CD4-positive, alpha-beta memory T cell (primary cell): ENCODE measurements at places on chromosomes 7 and 10. TPM values are rescaled to one million over a fixed set of nuclear protein-coding genes. Genes with fewer than 3 reads are reported as not detected.

DNA sequence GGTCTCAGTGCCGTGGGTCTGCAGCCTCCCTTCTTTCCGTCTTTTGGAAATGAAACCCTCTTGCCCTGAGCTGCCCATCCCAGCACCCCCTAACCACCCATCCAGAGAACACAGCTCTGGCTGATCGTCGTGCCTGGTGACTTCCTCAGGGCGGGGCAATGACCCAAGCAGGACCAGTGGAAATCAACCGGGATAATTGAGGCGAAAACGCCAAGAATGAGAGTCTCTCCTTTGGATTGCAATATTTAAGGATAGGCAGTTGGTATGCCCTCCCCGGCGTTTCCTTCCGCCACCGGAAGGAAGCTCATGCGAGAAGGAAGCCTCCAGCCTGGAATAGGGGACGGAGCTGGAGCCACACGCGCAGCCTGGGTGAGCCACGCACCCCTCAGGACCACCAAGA lies 73.7 kb upstream of the PFKP start:
- no peaks in the 10 kb centered on the region for H3K36me3 ChIP-seq
- no peak overlapping the region for H3K4me3 ChIP-seq
- no peak overlapping the region for H3K27ac ChIP-seq

GRCh38 chr7:32574626-32575025 lies 79.3 kb downstream of the AVL9 start:
- no peaks in the 10 kb centered on the region for H3K27me3 ChIP-seq
- H3K4me3 ChIP-seq: no peak overlapping the region
- H3K36me3 ChIP-seq: peaks cover 57% of the 10 kb centered on the region
- H3K27ac ChIP-seq: no peak overlapping the region
- DNase-seq: no peak

GRCh38 chr7:35253710-35254495 lies at the start of gene TBX20:
TBX20 (minus strand) TSS chr7:35254100; CDS start chr7:35253620, 480 bp downstream.
- H3K36me3 ChIP-seq: no peaks in the 10 kb centered on the region
- H3K4me3 ChIP-seq: no peak within 1 kb of the TSS
- H3K4me1 ChIP-seq: peaks cover 12% of the 10 kb centered on the region
- DNase-seq: no peak

DNA sequence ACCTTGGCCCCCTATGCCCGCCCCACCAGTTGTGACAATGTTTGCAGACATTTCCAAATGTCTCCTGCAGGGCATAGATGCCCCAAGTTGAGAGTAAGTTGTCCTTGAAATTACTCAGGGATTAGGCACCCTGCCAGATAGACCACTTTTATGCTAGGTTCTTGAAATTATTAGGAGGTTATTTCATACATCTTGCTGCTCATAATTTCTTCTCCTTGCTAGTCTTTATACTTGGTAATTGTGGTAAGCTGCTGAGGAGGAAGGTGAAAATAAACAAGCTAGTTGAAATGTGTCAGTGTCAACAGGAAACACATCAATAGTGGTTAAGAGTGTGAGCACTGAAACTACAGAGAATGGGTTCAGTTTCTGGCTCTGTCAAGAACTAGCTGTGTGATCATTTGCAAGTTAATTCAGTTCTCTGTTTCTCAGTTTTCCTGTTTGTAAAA lies 63.7 kb upstream of the AOAH start:
- peak; percentile 64 for DNase-seq
- H3K36me3 ChIP-seq: no peaks in the 10 kb centered on the region

DNA sequence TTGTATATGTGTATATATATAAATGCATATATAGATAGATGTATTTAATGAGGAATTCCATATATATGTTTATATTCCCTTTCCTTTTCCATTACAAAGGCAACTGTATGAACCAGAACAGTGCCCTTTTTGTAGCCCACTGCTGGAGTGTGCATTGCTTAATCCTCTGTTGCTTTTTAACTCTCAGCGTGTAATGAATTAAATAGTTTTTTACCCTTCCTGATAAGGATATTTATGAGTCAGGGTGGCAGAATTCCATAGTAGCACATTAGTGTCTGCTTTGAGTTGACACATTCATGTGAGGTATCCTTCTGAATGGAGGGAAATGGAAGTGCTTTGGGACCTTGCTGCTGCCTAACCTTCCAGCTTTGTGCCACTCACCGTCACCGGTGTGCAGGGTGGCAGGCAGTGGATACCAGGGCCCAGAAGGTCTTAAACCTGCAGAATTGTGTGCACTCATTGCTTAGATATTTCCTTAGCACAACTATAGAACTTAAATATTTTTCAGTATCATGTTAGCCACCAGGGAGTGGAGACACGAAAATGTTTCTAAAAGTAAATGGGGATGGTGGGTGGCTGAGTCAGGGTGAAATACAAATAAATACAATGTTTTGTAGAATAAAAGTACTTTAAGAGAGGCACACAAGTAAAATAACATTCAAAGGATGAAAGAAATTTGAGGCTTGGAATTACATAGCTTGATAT lies 117.9 kb downstream of the SND1 start:
- H3K36me3 ChIP-seq: no peaks in the 10 kb centered on the region
- H3K4me1 ChIP-seq: peaks cover 4% of the 10 kb centered on the region
- DNase-seq: no peak

DNA sequence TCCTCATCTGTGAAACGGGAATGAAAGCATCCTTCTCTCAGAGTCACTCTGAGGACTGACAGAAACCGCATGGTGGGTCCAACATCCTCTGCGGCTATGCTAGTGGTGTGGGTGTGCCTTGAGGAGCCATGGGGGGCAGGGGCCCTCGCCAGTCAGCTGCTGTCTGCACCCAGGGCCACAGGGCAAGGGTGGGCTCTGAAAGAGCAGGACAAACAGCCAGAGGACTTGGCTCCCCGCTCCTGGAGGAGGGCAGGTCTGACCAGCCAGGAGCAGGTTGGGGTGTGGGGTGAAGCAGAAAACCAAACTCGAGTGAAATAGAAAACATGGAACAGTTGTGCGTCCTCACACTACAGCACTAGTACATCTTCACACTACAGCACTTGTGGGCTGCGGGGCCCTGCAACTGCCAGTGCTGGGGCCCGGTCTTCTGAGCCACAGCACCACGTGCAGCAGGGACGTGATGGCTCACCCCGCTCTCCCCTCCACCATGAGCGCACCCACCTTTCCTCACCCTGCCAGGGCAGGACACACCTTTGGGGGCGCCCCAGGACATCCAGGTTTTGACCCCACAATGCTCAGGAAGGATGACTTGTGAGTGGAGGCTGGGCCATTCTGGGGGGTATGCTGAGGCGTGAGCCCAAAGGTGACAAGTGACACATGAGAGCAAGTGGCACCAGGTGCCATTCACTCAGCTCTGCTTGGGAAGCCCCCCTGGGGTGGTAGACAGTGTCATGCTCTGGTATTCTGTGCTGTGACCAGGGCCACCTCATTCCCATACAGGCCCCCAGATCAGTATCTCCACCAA lies 96.1 kb upstream of the RET start:
- H3K4me1 ChIP-seq: no peaks in the 10 kb centered on the region
- no peak overlapping the region for H3K4me3 ChIP-seq

GRCh38 chr7:27201580-27202017 lies 1.7 kb upstream of the HOXA13 start:
- no peaks in the 10 kb centered on the region for H3K36me3 ChIP-seq
- H3K27me3 ChIP-seq: peaks cover 82% of the 10 kb centered on the region
- no peak overlapping the region for H3K27ac ChIP-seq
- peaks cover 40% of the 10 kb centered on the region for H3K4me1 ChIP-seq
- no peak overlapping the region for H3K4me3 ChIP-seq

DNA sequence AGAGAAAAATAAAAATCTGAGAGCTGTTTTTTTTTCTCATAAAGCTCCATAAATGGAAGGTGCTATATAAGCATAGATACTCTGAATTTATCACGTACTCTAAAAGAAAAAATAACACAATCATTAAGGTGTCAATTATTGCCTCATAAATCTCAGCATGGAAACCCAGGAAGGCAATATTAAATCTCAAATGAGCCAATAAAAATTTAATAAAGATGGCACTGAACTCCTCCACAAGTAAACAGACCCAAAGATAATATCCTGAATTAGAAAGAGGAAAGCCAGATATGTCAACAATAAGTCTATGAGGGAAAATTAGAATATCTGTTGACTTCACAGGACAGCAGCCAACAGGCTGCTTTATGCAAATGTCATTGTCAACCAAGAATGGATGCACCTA lies 66.5 kb downstream of the CDK6 start:
- no peaks in the 10 kb centered on the region for H3K36me3 ChIP-seq
- H3K27ac ChIP-seq: no peak overlapping the region
- H3K27me3 ChIP-seq: no peaks in the 10 kb centered on the region
- no peak for DNase-seq

SLC13A1 gene
- not detected for total RNA-seq
